ENCODE measurements at places on chromosomes 3 and 15.

- DNase-seq, result no peak
Measured at GRCh38 chr3:42165211-42165610, 74.1 kb downstream of the TRAK1 start.

GRCh38 chr15:60889006-60889405 is 340.1 kb downstream of the RORA start:
- no peak for DNase-seq

DNA sequence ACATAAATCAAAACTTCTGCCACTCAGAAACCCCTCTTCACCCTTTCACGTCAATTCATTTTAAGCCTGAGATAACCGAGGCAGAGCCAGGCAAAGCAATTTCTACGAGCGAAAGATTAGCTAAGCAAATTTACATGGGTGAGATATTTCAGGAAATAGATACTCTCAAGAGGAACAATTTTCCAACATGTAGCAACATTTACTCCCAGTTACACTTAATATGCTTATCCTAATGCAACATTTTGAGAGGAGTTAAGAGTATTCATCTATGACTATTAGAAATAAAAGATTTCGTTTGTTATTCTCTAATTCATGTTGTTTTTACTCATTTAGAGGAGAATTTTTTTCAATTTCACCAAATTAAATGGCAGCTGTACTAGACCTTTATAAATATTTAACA is 837 bp downstream of the TMC3 start:
- no peak for DNase-seq

GRCh38 chr3:153282355-153282754 is 120.3 kb downstream of the RAP2B start:
- no peak for DNase-seq

DNA sequence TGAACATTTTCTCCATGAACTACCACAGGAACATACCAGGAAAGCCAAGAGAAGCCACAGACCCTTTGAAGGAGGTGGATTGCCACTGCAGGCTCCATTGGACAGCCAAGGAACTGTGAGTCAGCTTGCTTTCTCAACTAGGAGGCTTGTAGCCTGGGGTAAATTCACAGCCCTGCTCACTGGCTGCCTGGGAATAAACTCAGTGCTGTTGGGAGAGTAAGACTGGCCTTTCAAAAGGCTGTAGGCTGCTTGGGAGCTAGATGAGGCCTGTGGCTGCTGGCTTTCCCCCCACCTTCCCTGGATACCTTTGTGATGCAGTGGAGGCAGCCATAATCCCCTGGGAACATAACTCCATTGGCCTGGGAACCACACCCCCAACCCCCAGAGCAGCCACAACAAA is 223.5 kb upstream of the RBMS3 start:
- DNase-seq, result no peak

DNA sequence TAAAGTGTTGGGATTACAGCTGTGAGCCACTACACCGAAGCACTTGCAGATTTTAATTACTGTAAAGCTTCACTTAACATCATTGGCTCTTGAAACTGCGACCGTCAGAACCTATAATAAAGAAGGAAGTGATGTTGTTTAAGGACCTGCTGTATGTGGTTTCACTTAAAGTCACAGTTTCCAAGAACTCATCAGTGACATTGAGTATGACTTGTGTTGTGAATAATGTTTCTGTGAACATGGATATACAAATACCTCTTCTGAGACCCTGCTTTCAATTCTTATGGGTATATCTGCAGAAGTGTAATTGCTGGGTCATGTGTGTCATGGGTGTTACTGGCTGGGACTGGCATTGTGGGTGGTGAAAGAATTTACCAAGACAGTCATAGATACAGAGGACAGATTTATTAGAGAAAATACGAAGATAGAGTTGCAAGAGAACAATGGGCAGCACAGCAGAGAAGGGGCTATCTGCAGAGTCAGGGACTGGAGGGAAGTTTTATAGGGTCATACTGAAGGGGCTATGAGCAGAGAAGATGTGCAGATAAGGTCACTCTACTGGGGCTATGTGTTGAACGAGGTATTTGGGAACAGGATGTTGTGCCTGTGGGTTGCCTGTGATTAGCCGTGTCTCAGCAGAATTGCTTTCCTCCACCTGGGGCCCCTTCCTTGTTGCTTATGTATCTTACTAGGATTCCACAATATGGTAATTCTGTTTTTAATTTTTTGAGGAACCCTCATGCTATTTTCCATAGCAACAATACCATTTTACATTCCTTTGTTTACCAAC is 4.5 kb downstream of the NDUFB5 start:
- no peak for DNase-seq

GRCh38 chr15:44654858-44655257 is 8.6 kb downstream of the SPG11 start:
- no peak for DNase-seq

GRCh38 chr3:36776436-36776835 is 12.1 kb upstream of the DCLK3 start:
- no peak for DNase-seq

GRCh38 chr3:172542999-172543398 is 19.8 kb upstream of the TNFSF10 start:
- no peak for DNase-seq

DNA sequence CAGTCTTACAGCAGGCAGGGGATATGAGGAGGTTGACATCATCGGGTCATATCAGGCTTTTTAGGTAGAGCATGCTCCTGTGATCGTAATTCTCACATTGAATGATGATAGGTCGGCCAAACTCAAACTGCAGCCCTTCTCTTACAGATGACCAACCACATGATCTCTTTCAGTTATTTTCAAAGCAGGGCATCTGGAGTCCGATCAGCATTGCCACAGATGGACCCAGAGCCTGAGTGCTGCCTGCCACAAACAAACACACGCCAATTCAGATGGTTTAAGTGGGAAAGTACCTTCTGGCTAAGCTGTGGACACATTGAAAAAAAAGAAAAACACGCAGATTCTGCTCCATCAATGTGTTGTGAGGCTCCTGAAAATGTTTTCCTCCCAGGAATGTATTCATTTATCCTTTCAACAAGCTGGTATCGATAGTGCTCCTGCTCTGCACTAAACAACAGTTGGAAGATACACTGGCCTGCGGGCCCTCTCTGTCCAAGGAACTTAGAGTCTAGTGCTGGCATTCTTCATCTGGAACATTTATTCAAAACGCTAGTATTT is 31.2 kb downstream of the ARPP21 start:
- no peak for DNase-seq

DNA sequence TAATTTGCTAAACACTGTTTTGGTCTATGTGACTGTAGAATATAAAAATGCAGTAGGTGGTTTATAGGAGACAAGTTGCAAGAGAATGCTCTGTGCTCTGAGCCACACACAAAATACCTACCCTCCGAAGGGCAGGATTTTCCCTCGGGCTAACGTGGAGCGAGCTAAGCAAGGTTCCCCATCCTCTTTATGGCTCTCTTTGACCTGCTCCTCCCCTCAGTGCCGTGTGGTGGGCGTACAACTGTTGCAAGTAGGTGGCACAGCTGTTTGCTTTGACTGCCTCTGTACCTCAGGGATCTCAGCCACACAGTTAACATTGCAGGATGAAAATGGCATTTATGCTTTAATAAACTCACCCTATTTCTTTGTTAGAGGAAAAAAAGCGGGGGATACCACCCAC is 339.1 kb downstream of the SATB1 start:
- DNase-seq, result no peak

GRCh38 chr3:16820485-16820884 is 64.3 kb upstream of the PLCL2 start:
- no peak for DNase-seq

DNA sequence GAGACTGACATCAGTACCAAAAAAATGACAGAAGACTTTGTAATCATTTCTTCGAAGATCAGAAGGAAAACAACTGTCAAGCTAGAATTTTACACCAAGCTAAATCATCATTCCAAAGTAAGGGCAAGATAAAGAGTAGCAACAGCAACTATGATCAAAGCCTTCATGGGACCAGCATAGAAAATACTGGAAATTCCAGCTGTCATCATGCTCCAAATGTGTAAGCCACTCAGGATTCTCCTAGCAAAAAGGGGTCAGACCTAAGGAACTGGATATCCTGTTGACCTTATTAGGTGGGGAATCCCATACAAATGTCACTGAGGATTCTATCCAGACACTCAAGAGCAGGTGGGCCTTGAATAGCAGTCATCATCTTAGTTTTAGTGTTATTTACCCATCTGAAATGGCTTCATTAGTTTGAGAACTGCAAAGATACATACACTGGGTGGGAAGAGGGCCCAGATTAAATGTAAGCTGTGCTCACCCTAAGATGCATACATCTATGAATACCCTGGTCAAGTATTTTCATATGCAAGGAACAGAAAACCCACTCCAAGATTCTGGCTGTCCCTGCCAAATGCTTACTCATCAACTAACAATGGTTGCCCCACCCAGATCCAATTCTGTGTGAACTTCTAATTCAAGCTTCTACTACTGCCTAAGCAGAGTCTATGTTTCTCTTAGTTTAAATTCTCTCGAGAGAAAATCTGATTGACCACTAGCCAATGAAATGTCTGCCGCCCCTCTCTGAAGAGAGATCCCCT is 33.5 kb downstream of the CLDN18 start:
- DNase-seq, result no peak

- DNase-seq, result no peak
Measured at GRCh38 chr3:112560721-112561483, 860 bp downstream of the ATG3 start.

DNA sequence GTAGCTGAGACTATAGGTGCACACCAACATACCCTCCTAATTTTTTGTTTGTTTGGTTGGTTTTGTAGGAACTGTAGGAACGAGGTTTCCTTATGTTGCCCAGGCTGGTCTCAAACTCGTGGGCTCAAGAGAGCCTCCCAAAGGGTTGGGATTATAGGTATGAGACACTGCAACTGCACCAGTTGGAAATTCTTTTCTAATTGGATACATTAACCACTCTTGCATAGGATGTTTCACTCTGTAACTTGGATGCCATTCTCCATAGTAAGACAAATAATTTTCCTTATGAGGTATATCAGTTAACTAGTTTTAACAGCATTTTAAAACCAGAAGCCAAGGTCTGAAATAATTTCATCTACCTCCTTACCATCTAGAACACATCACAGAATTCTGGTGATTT is 6.7 kb upstream of the ALCAM start:
- no peak for DNase-seq

DNA sequence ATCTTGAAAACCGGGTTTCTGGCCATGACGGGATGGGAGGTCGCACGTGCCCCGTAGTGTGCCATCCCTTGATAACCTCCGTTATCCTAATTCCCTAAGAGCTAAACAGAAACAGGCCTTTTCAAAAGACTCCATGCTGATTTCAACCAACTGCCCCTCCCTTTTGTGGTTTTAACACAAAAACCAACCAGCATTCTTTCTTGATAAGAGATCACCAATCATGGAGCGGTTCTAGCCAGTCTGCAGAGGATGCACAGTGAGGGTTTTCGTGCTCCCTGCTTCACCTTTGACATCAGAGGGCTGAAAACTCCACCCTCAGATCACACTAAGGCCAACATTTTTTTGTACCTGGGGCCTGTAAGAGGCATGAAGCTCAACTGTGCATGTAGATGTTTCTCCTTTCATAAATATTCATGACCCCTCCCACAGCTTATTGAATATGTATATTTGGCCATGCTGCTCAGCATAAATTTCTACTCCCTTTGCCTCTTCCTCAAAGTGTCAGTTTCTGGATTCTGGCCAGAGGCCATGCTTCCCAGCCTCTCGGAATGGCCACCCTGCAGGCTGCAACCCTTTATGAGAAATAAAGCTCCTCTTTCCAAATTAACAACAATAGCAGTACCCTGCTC is 41.3 kb downstream of the FAM3D start:
- DNase-seq, result no peak

DNA sequence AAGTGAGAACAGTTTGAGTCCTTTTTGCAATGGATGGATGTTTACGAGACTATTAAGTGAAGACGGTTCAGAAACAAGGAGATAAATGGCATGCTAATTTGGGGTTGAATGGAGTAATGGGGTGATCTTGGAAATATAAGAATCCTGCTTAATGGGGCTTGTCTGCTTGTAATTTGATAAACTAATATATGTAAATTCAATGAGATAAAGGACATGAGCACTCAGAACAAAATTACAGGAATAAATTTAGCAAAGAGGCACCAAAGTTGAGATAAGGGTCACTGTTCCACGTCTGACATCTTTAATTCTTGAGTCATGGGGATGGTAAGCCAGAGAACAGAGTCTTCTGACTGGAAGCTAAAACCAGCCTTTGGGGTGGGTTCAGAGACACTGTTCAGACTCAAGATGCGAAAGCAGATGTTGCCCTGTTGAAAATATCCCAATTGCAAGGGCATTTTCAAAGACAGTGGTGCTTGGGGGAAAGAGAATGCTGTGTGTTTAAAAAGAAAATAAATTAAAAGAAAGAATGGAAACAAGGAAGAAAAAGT is 67.8 kb upstream of the CHRNB4 start:
- DNase-seq, result no peak

GRCh38 chr3:11091088-11091590 is 63.2 kb upstream of the HRH1 start:
- DNase-seq, result no peak

GRCh38 chr15:63374686-63375520 is 6.7 kb downstream of the CA12 start:
- DNase-seq, result no peak

DNA sequence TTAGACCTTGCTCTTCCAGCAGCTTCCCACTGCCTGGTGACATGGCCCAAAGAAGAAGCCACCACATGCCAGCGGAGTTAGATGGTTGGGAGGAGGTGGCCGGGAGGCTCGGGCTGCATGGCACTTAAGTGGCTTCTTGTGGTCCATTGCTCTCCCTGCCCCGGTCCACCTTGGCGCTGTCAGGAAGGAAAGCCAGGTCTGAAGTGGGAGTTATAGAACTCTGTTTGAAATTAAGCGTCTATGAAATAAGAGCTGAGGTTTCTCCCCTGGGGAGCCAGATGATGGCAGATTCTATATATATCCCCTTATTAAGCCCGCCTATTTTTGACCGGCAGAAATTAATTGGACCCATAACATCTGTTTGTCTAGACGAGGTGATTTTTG is 61.2 kb downstream of the ITGA11 start:
- DNase-seq, result no peak

GRCh38 chr3:168284728-168285127 is 189.0 kb upstream of the GOLIM4 start:
- no peak for DNase-seq

DNA sequence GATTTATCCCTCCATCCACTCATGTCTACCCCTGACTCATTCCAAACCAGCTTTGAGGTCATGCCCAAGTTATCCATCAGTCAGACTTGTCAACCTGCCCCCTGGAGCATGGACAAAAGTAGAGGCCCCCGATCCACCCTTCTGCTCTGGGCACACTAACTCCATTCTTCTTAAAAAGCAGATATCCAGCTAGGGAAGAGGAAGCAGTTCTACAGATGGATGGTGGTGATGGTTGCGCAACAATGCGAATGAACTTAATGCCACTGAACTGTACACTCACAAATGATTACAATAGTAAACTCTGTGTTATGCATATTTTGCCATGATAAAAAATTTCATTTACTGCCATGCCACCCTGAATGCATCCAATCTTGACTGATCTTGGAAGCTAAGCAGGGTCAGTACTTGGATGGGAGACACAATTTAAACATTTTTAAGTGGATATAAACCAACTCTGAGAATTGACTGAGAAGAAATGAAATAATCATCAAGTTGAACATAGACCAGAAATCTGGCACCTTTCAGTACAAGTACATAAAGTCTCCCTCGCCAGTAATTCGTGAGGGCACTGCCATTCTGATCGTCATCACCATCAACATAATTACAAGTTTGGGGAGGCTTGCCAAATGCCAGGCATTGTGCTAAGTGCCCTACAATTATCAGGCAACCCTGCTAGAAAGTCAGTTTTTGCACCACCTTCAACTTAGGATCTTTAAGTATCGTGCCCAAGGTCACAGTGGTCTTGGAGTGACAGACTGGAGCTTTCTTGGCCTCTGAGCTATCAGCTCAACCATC is 124.8 kb downstream of the ATP10A start:
- no peak for DNase-seq

- no peak for DNase-seq
Measured at GRCh38 chr3:10565814-10566213, 60.4 kb upstream of the ATP2B2 start.

All from cortex of kidney (tissue), 1 donor.